Renal cortical epithelial cell (primary cell): ENCODE measurements at places on chromosomes 3 and 15.

GRCh38 chr15:63043335-63044076 lies 959 bp downstream of the TPM1 start:
- no peak for DNase-seq

- DNase-seq = peak; percentile 15
These were observed 259.8 kb upstream of the WNT5A start for GRCh38 chr3:55746808-55747413.

GRCh38 chr3:103977417-103977816 lies 1389.3 kb upstream of the ALCAM start:
- no peak for DNase-seq

DNA sequence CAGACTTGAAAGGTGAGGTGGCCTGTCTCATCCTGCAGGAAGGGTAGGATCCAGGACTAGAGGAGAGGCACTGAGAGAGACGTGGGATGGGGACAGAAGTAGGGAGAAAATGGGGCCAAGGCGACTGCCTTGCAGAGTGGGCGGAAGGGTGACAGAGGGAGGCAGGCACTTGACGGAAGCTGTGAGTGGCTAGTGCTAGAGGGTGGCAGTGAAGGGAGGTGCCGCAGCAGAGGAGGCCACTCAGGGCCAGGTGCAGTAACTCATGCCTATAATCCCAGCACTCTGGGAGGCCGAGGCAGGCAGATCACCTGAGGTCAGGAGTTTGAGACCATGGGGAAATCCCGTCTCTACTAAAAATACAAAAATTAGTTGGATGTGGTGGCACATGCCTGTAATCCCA lies 7.3 kb downstream of the CCDC33 start:
- no peak for DNase-seq

DNA sequence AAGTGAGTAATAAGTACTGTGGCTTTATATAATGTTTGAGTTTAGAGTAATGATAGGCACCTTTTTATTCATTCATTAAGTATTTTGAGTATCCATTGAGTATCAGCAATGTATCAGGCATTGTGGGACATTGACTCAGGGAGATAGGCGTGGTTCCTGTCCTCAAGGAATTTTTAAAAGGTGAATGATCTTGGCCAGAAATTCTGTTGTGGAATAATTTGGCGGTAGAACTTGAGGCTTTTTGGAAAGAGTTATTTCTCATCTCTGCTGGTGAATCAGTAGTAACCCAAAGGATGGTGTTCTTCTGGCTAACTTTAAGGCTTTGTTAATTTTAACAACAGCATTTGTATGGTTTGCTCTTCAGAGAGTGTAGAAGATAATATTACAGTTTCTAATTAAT lies 2.0 kb downstream of the RAB7A start:
- peak; percentile 23 for DNase-seq

DNA sequence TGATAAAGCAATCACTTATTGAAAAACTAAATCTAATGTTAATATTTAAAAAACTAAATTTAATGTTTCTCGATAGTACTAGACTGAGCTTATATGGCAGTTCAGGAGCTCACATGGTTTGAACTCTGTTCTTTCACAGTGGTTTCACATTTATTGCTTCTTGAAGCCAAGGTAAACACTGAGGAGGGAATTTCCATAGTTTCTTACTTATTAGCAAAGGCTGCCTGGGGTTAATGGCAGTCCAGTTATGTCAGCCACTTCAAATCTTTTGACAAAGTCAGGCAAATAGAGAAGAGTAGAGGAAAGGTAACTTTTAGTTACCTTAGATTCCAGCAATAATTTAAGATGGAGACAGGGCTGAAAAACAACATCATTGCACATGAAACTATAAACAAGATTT lies 831.5 kb downstream of the ROBO2 start:
- peak; percentile 91 for DNase-seq

- peak; percentile 67 for DNase-seq
These were observed 1.9 kb upstream of the NLGN1 start for GRCh38 chr3:173395412-173396181.

- DNase-seq = no peak
These were observed 37.3 kb upstream of the B3GALNT1 start for GRCh38 chr3:161142486-161142885.

DNA sequence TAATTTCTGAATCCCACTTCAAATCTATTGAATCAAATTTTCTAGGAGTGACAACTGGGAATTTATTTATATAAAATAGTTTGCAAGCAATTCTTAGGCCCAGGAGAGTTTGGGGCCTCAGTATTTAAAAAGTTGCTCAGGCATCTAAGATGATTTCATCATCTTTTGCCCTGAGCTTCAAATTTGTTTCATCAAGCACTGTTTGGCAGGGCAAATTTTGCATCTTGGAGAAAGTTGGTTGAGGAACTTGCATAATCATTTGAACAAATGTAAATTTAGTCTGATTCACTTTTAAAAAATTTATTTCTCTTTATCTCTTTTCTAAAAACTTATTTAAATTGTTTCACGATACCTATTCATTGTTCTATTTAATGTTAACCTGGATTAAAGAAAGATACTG lies 702.8 kb downstream of the SI start:
- DNase-seq = no peak

- no peak for DNase-seq
These were observed 99.7 kb downstream of the LRIG1 start for GRCh38 chr3:66401157-66401550.

DNA sequence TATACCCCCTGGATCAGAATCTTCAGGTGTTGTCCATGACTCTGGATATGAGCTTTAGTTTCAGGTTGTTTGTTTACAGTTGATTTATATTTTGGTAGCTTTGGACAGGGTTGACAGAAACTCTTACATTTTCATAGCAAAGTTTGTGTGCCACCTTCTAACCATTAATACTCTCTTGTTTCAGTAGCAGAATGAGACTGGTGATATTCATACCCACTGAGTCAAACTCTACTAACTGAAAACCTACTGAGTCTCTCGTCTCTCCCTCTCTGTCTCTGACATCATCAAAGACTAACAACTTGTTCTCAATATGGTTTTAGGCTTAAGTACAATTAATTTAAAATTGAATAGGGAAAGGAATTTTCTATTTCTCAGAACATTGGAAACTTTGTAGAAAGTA lies 282.3 kb downstream of the CNTN6 start:
- no peak for DNase-seq

GRCh38 chr15:31476236-31476810 lies 149.7 kb downstream of the KLF13 start:
- no peak for DNase-seq

GRCh38 chr15:67510597-67511190 lies 10.2 kb upstream of the C15orf61 start:
- peak; percentile 61 for DNase-seq

DNA sequence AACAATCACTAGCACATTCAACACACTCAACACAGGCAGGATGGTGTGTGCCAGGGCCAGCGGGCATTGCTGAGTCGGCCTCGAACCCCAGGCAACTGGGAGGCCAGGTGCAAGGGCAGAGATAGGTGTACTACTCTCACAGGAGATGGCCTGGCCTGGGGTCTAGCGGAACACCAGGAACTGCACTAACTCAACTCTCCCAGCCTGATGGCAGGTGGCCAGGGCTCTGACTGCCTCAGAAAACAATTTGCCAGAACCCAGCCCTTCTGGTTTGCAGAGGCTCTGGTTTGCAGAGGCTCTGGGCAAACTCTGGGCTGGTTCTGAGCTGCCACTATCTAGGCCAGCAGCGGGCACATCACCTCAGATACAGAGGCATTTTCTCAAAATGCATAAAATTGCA lies 229.2 kb upstream of the CHRNA7 start:
- no peak for DNase-seq

DNA sequence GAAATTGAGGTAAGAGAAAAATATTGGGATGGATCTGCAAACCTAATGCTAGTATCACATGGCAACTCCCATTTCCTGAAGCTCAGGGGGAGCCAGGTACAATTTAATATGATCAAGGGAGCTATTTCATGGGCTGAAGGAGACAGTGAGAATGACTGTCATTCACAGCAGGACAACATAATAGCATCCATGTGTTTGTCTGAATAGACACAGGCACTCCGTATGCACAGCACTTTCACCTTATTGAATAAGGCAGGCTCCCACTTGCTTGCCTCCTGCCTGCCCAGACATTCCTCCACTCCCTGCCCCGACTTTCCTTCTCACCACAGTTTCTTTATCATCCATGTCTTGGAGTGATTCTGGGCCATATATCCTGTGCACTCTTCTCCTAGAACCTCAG lies 156.6 kb upstream of the SLC24A5 start:
- no peak for DNase-seq

GRCh38 chr3:152769523-152769922 lies 65.4 kb upstream of the P2RY1 start:
- peak; percentile 18 for DNase-seq

DNA sequence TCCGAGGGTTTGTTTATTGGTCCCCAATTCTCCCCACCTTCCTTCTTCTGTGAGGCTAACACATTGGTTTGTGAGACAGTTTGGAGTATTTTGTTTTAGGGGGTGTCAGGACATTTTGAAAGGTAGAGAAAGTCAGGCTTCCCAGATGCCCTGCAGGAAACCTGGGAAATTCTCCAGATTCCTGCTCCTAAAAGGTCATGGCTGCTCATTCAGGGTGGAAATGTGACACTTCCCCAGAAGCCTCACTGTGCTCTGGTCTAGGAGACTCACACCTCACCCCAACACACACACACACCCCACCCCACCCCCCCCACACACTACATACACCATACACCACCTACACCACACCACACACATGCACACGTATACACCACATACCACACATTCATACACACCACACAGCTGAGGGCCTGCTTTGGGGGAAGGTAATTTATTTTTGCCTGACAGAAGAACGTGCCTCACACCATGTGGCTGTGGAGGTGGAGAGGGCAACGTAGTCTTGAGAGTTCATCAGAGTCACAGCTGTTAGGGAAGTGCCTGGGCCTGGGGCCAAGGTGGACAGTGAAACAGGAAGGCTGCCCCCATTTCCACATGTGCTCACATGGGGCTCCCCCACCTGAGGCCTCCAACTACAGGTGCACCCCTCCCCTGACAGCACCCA lies 40.4 kb upstream of the LIMD1 start:
- DNase-seq = peak; percentile 21

GRCh38 chr3:52248816-52249547 lies 3.4 kb downstream of the PPM1M start:
- peak; percentile 33 for DNase-seq

- DNase-seq = peak; percentile 94
These were observed 33.1 kb downstream of the DZIP1L start for GRCh38 chr3:138082085-138082991.

- DNase-seq = no peak
These were observed 35.6 kb upstream of the NDUFB4 start for GRCh38 chr3:120560304-120561250.

- DNase-seq = no peak
These were observed 61.5 kb downstream of the LMCD1 start for GRCh38 chr3:8563146-8563545.

DNA sequence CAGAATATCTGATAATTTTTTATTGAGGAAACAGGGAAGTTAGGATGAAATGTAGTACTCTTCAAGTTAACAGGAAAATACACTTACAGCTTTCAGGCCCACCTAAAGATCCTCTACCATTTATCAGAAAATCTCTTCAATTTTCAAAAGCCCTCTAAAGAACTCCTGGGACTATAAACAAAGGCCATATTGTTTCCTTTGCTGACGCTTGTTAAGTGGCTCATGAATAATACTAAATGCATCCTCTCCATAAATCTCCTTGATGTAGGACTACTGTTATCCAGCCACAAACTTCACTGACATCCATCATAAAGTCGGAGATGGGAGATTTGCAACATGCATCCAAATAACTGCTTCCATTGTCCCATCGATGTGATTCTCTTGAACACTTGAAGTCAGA lies 326.5 kb downstream of the ZIC1 start:
- DNase-seq = no peak

- DNase-seq = no peak
These were observed 238.4 kb upstream of the TBC1D5 start for GRCh38 chr3:17980863-17981262.

DNA sequence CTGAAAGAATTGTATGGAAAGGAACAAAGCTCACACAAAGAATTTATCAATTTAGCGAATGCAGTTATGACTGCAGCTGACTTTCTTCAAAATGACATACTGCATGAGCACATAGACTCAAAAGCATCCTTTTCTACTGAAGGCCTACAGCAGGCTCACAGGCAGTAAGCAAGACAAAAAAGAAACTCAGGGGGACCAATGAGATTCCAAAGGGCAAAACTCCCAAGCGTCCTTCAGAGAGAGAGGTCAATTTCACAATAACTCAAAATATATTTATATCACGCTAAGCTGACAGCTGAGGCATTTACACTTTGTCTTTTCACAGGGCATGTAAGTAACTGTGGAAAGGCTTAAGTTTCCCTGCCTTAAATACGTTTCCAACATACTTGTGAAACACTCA lies 427.9 kb upstream of the RASGRP1 start:
- DNase-seq = no peak

- no peak for DNase-seq
These were observed 26.6 kb downstream of the MYZAP start for GRCh38 chr15:57618325-57618724.

DNA sequence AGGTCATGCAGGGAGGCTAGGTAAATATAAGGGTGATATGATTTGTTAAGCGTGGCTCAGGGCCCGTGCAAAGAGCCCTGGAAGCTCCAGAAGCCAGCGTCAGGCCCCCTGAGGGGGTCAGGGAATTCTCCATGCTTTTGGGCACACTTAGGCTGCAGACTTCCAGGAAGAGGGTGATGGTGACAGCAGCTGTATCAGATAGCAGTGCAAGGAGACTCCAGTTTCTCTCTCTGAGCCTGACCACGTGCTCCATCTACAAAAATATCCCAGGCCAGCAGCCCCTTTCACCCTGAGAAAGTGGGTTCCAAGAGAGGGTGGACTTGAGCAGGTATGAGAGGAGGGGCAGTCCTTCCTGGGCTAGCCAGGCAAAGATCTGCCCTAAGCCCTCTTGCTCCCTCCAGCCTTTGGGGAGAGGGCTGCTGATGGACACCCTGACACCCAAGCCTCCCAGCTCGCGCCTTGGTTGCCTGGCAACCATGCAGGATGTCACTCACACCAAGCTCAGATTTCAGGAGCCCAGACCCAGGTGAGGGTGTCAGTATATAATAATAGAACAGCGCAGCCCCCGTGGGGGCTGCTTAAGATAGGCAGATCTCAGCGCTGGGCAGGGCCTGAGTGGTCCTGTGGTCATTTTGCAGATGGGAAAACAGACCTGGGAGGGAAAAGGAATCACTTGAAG lies 35.8 kb downstream of the ATP2B2 start:
- DNase-seq = no peak

GRCh38 chr3:115977866-115978265 lies 354.6 kb downstream of the GAP43 start:
- DNase-seq = no peak

DNA sequence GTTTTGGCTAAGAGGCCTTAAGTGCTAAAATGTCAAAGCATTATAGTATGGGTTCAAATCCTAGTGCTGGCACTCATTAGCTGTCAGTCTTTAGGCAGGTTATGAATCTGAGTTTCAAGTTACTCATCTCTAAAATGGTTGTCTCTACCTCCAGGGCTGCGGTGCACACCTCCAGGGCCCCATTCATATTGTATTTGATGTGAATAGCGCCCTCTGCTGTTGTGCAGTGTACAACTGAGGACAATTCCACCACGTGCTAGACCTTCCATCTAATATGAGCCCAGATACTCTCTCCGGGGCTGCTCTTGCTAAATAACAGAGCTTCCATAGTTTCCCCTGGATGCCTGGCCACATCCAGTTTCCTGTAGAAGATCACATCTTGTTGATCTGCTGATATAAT lies 54.3 kb downstream of the OXNAD1 start:
- DNase-seq = no peak
